ENCODE measurements at places on chromosomes 11 and 22.

- no peak for DNase-seq
These were observed 343.9 kb downstream of the DYNC2H1 start for GRCh38 chr11:103453126-103453525.

DNA sequence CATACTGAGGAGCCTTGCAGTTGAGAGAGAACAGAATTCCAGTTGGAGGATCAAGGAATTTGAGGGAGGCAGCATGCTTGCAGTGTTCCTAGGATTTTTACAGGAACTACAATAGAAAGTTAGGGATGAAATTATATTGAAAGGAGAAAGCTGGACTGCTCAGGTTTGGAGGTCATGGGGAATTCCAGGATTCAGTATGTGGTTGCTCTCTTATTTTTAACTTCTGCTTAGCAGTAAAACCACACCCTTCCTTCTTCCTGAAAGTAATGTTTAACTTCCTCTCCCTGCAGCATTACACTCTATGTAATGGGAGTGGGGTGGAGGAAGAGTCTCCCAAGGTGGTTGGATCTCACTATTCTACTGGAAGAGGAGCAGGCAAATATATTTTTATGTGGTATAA is 31.3 kb downstream of the CTNND1 start:
- DNase-seq: no peak

GRCh38 chr22:45997077-45997776 is 20.3 kb upstream of the WNT7B start:
- no peak for DNase-seq

DNA sequence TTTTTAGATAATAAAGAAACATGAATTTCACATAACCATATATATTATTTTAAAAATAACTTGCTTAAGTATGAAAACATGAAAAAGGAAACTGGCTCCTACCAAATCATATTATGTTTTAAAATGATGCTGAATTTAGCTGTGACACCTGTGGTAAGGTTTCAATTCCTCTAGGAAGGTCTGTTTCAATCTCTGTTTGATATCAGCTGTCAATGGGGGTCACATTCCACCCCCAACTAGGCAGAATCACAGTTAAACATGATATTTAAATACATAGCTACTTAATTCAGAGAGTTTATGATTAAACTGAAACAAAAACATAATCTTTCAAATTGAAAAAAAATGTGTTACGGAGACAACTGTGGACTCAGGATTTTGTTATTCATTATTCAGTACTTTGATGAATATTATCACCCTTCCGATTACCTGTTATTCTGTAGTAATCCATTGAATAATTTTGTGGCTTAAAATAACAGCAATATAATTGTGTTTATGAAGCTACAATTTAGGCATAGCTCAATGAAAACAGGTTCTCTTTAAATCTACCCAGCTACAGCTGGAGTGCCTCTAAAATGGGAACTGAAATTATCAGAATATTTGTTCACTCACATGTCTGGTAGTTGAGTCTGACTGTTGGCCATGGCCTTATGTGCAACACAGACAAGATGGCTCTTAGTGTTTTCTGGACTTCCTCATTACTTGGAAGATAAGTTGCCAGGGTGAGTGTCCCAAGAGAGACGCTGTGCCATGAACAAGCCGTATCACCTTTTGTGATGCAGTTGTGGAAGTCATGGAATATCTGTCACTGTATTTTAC is 244.6 kb upstream of the ANO3 start:
- DNase-seq: no peak

- no peak for DNase-seq
These were observed 13.8 kb downstream of the CHRDL2 start for GRCh38 chr11:74717221-74717969.

- DNase-seq: no peak
These were observed 715 bp upstream of the PRR5 start for GRCh38 chr22:44701187-44701790.

DNA sequence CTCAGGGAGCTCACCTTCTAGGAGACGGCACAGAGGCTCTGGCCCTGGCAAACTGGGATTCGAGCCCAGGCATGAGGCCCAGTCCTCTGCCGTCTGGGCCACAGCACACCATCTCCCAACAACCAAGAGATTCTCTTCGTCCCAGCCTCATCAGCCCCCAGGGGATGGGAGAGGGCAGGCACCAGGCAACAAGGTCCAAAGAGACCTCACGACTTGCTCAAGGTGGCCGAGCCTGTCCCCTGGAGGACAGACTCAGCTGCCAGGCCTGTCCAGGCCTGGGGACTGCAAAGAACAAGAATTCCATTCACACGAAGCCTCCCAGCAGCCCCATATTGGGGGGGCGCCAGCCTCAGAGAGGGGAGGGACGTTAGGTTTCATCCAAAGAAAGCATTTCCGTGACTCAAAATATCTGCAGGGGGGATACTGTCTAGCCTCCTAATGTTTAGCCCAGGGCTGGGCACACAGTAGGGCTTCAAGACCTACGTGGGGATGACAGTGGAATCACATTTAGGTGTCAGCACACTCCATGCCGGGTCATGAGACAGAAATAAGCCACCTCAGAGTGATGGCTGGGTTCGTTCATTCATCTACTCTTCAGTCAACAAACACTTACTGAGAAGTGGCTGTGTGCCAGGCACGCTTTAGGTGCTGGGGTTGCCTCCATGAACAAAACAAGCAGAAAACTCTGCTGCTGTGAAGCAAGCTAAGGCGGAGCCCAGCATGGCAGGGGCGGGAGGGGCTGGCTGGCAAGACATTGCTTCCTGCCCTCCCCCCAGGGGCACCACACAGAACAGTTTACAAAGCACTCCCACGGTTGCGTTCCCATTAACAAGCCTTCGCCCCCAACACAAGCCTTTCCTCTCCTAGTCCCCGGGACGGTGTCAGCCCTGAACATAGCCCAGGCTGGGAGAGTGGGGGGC is 1.2 kb downstream of the CARNS1 start:
- peak; percentile 76 for DNase-seq

DNA sequence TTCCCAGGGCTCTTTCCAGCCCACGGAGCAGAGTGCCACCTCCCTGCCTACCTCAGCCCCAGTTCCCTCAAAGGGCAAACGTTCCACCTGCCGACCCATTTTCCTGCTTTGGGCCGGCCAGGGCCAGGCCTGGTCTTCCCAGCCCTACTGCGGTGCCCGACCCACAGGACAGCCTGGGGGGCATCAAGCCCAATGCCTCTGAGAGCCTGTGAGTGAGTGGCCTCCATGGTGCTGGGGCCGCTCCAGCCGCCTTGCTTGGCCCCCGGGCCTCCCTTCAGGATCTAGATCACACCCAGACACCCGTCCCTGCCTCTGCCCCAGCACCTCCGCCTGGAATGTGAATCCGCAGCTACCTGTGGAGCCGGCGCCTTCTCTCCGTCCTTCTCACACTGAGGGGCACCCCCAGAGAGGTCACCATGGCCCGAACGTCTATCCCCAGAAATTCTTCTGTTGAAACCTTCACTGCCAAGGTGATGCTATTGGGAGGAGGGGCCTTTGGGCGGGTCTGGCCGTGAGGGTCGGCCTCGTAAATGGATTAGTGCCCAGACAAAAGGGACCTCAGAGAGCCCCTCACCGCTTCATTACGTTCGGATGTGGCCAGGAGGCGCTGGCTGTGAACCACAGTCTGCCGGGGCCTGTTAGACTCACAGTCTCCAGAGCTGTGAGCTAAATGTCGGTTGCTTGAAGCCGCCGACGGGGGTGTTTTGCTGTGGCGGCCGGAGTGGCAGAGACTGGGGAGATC is 36.2 kb upstream of the BRSK2 start:
- DNase-seq: no peak

DNA sequence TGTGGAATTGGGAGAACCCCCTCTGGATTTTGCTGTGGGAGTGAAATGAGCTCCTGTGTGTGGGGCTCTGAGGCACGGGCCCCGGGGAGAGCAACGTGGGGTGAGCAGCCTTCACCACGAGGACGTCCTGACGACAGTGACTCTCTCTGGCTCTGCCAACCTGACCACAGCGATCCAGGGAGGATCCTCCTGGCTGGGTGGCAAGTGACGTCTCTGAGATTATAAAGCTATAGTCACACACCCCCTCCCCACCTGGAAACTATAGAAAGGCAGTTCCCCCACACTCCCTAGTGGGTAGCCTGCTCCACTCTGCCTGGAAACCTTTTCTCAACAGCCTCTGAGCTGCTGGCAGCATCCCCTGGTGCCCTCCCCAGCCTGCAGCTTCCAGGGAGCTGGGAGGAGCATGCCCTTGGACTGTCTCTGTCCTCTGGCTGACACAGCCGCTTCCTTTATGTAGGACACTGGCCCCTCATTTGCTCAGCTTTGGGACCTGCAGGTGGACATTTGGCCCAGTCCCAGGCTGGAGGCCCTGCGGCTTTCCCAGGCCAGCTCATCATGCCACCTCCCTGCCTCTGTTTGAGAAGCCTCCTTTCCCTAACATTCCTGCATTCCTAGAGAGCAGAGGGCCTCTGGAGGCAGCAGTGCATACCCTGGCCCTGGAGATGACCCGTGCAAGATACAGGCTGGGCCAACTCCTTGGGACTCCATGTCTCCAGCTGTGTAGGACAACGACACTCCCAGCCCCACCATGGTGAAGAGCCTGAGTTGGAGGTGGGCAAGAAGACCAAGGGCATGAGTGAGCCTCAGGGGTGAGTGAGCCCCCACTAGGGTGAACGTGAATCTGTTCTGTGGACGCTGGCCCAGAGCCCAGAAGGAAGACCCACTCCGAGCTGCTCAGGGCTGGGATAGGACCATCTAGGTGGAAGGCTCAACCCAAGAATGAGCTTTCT is 314.0 kb downstream of the NTM start:
- no peak for DNase-seq

GRCh38 chr11:128053981-128054931 is 533.1 kb downstream of the ETS1 start:
- no peak for DNase-seq

GRCh38 chr11:119314726-119315125 is 2.2 kb downstream of the MCAM start:
- no peak for DNase-seq

- DNase-seq: no peak
These were observed 22.9 kb downstream of the FAM76B start for GRCh38 chr11:95766701-95767100.

- DNase-seq: no peak
These were observed 15.8 kb downstream of the CCND1 start for GRCh38 chr11:69656536-69657455.

DNA sequence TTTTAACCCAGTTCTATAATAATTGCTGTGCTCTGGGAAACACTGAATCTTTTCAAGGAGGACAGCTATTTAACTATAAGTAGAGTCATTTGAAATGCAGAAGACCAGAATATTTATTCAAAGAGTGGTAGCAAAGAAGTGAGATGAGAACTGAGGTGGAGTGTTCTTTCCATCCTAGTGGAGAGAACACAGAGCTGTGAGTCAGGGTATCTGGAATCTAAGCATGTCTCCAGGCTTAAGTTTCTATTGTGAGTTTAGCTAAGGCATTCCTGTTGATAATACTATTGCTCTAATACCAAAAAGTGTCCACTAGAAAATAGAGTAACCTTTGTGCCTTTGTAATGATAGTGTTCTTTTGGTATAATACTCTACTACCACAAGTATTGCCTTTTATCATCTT is 32.4 kb downstream of the JAM3 start:
- DNase-seq: no peak

DNA sequence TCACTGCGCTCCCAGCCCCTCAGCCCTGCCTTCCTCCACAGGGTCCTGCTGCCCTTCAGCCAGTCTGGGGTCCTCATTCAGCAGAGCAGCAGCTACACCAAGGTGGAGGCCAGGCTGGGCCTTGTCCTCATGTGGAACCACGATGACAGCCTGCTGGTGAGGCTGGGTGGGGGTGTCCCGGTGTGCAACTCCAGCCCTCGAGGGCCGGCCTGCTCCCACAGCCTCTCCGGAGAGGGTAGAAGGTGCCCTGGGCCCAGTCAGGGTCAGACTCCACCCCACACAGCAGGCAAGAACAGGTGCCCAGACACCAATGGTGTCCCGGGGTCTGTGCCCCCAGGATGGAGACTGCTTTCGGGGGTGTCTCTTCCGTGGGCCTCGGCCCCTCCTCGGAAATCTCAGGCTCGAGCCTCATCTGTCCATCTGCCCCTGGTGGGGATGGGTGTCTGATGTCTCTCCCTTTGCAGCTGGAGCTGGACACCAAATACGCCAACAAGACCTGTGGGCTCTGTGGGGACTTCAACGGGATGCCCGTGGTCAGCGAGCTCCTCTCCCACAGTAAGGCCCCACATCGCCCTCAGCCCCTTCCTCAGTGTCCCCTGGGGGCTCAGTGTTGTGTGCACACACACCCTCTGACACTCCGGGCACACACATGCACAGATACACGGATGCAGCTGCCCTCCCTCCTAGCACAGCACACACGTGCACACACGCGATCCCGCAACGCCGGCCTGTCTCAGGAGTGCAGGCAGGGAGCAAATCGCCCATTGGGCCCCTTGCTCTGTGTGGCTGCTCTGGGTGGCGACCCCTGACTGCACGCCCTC is 4.9 kb downstream of the MUC5AC start:
- DNase-seq: no peak

DNA sequence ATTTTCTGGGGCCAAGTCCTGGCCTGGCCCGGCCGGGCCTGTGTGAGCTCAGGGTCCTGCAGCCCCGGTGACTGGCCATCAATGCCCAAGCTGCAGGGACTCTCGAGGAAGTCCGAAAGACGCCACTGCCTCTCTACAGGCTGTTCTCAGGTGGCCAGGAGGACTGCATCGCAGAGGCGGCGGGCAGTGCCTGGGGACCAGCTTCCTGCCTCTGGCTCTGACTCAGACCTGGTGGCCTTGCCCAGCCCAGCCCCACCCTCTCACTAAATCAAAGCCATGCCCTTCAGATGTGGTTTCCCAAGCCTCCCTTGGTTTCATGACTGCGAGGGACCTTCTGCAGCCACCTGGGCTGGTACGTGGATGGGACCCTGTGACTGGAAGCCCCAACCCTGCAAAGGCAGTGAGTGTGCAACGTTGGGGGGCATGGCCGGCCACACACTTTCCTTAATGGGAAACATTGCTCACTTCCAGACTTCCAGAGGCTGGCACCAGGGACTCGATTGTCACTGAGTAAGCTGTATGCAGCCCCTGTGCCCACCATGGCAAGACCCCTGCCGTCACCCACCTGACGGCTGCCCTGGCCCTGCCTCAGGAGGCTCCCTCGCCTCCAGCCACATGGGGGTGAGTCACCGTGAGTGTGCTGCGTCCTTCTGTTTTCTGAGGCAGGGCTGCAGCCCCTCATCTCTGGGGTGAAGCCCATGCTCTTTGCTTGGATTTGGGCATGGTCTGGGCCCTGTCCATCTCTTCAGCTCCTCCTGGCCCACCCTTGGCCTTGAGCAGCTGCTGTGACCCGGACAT is 6.0 kb upstream of the FGF3 start:
- no peak for DNase-seq

- no peak for DNase-seq
These were observed 38.8 kb downstream of the CLDN25 start for GRCh38 chr11:113818426-113818825.

DNA sequence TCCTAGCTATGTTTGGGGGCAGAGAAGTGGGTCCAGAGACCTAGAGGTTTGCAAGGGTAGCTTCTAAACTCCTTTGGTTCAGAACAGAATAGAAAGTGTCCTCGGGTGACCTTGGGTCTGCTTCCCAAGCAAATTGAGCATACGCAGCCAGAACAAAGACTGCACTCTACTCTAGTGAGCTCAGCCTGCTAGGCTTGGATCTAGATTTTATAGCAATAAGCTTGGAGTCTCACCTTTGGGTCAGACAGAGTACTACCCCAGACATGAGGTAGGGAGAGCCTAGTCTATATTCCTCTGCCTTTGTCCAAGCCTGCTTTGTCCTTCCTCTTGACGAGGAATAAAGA is 52.6 kb upstream of the ELF5 start:
- DNase-seq: no peak
